ENCODE measurements at places on chromosomes 2 and 18.
A peak's percentile ranks its signal among the peaks of the same experiment; 100 is the strongest.

DNA sequence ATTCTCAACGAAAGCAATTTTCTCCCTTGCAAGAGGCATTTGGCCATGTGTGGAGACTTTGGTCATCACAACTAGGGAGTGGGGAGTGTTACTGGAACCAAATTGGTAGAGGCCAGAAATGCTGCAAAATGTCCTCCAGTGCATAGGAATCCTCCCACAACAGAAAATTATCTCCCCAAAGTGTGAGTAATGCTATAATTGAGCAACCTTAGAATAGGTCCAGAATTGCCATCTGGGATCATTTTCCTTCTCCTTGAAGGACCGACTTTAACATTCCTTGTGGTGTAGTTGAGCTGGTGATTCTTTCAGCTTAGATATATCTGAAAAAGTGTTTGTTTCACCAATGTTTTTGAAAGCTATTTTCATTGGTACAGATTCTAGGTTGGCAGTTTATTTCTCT lies 111.2 kb upstream of the SMIM21 start:
- no peak for DNase-seq

GRCh38 chr18:68588169-68588568 lies 126.7 kb downstream of the TMX3 start:
- no peak for DNase-seq

- no peak for DNase-seq
Measured at GRCh38 chr18:21949326-21950015, 208.9 kb downstream of the MIB1 start.

DNA sequence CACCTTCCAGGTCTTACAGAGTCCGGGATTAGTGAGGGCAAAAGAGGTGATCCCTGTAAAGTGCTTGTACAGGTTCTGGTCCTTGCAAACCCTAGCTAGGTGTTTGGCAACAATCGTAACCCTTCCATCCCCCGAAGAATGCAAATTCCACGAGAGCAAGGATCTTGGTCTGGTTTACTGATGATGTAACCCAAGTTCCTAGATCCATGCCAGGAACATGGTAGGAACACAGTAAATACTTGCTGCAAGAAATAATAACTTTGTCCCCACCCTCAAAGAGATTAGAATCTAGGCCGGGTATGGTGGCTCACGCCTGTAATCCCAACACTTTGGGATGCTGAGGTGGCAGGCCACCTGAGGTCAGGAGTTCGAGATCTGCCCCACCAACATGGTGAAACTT lies 6.8 kb upstream of the NEU2 start:
- no peak for DNase-seq

DNA sequence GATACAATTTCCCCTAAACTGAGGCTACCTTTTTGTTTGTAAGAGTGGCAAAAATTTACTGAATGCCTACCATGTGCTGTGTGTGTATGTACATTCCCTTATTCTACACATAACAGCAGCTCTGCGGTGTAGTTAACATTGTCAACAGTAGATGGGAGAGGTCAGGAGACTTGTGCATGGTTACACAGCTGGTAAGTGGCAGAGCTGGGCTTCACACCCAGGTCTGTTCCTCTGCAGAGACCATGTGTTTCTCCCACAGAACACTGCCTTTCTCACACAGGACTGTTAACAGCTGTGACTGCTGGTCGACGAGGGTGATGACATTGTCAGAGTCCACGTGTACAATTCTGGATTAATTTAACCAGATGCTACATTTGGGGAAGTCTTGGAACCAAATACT lies 49.1 kb downstream of the EML6 start:
- DNase-seq = no peak

DNA sequence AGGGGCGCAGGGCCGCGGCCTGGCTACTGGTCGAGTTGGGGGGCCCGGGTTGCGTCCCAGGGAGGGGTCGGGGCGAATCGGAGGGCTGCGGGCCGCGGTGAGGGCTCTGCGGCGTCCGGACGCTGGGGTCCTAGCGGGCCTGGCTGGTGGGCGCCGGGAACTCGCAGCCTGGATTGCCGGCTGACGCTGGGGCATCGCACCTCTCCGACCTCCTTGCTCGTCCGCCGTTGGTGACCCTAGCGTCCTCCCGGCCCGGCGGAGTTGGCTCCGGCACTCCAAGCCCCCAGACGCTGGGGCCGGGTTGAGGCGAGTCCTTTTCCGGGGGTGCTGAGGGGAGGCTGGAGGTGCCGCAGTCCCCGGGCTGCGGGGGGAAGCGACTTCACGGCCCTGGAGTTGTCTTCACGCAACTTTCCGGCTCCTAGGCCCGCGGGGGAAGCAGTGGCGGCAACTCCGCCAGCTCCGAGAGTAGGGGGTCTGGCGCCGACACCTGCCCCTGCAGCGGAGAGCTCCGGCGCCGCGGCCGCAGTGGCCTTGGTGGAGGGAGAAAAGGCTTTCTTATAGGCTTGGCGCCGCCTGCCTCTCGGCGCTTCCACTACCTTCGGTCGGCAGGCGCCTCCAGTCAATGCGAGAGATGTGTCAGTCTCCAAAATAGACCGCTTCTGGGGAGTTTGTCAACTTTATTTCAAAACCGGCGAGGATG lies 70.3 kb downstream of the HAUS1 start:
- peak; percentile 36 for DNase-seq
